ENCODE measurements at places on chromosomes 7 and 10.

DNA sequence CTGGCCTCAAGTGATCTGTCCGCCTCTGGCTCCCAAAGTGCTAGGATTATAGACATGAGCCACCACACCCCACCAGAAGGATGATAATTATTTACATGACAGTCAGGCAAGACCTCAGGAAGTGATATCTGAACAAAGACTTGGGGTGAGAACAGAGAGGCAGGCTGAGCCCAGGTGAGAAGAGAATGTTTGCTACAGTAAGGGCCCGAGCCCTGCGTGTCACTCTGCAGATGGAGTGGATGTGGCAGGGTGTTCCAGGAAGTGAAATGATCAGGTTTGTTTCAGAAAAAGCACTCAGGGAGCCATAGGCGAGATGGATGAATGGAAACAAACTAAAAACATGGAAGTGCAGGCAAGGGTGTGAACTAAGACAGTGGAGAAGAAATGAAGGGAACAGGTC is 22.2 kb downstream of the SFMBT2 start:
- no peak for DNase-seq

DNA sequence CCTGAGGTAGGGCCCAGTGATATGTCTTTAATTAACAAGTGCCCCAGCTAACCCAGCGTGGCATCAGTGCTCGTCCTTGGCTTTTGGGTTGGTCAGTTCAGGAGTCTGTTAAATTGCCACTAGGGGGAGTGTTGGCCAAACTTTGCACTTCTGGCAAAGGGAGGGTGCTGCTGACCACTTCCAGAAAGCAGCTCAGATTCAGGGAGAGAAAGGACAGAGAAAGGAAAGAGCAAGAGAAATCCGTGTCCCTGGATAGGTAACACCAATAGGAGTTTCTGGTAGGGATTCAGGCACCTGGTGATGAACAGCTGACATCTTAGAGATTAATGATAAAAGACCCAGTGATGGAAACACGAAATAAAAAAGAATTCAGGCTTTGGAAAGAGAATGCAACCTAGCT is 243.1 kb upstream of the AOAH start:
- no peak for DNase-seq

- DNase-seq = no peak
Observed at GRCh38 chr7:105339404-105340323, 49.1 kb downstream of the SRPK2 start.

GRCh38 chr7:12741951-12742575 is 54.6 kb downstream of the ARL4A start:
- DNase-seq = no peak

- no peak for DNase-seq
Observed at GRCh38 chr7:94253686-94254085, 141.0 kb upstream of the COL1A2 start.

GRCh38 chr7:85185424-85186082 is 1.3 kb downstream of the SEMA3D start:
- no peak for DNase-seq

DNA sequence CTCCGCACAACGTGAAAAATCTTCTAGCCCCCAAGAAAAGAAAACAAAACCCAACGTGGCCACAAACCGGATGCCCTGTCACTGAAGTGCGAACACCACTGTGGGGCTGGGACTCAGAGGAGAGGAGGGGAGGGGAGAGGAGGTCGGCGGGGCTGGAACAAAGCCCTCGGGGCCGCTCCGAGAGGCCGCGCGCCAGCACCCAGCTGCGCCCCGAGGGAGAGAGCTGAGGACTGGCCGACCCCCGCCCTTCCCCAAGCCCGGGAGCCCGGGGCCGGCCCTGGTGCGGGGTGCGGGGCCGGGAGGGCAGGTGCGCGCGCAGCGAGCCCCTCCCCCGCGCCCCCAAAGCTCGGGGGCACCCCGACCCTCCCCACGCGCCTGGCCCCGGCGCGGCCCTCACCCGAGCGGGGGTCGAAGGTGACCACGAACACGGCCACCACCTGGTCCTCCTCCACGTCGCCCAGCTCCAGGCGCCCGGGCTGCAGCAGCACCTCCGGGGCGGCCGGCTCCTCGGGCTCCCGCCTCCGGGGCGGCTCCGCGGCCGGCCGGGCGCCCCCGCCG is 398 bp downstream of the DENND11 start:
- peak; percentile 43 for DNase-seq

GRCh38 chr10:7260912-7261311 is 149.9 kb downstream of the SFMBT2 start:
- DNase-seq = no peak

GRCh38 chr10:34169131-34169530 is 646.0 kb downstream of the PARD3 start:
- DNase-seq = no peak

DNA sequence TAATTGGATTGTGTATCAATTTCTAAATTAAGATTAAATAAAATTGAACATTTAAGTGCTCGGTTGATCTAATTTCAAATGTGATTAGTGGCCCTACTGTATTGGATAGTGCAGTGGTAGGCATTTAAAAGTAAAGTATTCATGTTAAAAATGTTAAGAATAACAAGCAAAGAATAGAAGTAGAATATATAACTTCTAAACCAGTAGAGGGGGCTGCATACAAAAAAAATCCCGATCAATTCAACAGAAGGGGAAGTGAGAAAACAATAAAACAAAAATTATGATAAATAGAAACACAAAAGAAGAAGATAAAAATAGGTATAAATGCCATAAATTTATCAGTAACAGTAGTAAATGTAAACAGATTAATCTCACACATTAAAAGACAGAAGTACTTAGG is 24.9 kb upstream of the WDFY4 start:
- DNase-seq = no peak

- no peak for DNase-seq
Observed at GRCh38 chr10:3043512-3044368, 23.6 kb upstream of the PFKP start.

DNA sequence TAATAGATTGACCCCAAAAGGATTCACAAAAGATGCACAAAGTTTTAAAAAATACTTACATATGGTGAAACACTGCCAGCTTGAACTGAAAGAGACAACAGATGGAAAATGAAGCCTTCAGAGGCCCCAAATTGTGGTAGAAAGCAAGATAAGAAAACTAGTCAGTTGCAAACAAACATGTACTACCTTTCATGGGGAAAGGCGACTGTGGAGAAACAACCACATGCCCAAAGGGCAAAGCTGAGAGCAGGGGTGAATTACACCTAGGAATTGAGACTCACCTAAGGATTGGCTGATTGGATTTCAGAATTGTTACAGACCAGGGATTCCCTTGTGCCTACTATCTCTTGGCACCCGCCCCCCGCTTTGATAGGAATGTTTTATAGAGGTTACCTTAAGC is 13.1 kb downstream of the EPC1 start:
- no peak for DNase-seq

DNA sequence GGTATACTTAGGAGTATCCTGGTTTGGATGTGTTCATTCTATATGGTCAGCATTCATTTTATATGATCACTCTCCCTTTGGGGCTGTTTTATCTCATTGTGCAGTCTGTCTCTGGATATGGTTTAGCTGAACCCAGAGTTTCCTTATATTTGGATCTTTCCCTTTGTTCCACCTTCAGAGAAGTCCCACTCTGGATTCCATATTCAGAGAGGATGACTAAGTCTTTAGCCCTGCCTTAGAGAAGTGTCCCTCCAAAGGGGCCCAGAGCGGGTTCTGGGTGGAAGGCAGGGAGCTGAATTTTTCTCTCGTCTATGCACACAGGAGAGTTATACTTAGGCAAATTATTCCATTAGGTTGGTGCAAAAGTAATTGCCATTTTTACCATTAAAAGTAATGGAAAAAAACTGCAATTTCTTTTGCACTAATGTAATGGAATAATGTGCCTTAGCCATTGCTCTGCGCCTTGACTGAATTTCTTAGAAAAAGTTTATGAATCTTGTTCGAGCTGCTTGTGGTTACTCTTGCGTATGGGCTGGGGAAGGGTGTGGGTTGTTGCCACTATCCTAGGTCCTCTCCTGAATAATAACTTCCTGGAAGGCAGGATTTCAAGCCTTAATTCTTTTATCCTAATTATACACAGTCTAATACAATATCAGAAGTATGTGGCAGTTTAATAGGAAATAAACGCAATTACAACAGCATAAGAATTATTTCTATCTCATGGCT is 74.2 kb upstream of the MTPN start:
- DNase-seq = no peak

GRCh38 chr7:2903682-2904162 is 59.6 kb upstream of the GNA12 start:
- DNase-seq = no peak

DNA sequence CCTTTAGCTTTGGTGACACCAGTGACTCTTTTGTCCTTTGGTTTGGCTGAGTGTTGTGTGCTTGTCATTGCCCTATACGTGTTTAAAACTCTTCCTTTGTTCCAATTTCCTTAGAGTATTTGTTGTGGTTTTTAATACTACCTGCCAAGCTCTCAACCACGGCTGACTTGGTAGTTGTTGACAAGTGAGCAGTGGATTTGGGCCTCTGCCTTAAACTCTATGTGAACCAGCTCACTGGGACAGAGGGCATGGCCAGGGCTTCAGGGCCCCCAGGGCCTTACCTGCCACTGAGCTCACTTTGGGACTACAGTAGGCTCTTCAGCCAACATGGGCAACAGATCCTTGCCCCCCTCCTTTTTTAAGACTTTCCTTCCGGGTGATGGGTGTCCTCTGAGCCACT is 9.6 kb upstream of the DMBT1 start:
- no peak for DNase-seq

DNA sequence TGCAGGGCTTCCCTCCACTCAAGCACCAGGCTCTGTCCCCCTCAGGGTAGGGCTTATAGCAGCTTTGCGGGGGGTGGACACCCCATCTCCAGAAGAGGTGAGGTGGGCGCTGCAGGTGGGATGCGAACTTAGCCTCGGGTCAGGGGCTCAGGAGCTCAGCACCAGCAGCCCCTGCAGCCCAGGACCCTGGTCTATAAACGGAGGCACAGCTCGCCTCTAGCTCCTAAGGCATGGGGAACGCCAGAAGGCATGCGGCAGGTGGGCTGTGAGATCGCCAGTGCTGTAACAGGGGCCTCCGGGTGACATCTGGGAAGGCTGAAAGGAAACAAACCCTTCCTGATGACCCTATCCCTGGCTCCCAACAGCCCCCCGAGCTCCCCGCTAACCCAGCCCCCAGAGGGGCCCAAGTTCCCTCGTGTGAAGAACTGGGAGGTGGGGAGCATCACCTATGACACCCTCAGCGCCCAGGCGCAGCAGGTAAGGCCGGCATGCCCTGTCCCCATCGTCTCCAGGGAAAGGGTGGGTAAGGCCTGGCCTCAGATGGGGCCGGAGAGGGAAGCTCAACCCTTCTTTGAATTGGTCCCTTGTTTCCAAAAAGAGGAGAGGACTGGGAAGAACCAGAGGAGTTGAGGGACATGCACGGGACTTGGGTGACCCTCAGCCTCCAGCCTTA is 4.2 kb downstream of the NOS3 start:
- no peak for DNase-seq
